HEK293T (cell line): ENCODE measurements at places on chromosomes 3 and 15.
A peak's percentile ranks its signal among the peaks of the same experiment; 100 is the strongest.

DNA sequence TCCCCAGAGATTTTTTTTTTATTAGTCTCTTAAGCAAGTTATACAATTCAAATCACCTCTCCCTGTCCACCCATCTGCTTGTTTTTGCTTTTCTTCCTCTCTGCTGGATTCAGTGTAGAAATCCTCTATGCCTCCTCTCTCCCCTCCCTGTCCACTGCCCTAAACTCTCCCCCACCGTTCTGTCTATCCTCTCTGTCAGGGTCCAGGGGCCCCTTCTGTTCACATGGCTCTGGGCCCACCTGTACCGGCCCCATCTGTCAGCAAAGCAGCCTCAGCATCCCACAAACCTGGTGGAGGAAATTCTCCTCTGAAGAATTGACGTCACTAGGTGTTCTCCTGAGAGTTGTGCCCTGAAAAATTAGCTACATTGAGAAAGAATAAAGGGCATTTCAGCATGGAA is 137.6 kb upstream of the CMC1 start:
- no peak for DNase-seq

DNA sequence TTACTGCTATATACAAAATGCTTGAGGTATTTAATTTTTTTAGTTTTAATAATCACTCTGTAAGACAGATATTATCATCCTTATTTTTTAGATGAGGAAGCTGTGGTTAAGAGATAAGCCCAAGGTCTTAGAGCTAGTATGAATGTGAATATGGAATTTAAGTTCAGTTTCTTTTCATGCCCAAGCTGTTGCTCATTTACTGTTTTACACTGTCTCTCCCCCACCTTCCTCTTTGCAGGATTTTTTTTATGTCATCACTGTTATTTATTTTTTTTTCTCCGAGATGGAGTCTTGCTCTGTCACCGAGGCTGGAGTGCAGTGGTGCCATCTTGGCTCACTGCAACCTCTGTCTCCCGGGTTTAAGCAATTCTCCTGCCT is 22.5 kb downstream of the MAP2K5 start:
- no peak for DNase-seq

DNA sequence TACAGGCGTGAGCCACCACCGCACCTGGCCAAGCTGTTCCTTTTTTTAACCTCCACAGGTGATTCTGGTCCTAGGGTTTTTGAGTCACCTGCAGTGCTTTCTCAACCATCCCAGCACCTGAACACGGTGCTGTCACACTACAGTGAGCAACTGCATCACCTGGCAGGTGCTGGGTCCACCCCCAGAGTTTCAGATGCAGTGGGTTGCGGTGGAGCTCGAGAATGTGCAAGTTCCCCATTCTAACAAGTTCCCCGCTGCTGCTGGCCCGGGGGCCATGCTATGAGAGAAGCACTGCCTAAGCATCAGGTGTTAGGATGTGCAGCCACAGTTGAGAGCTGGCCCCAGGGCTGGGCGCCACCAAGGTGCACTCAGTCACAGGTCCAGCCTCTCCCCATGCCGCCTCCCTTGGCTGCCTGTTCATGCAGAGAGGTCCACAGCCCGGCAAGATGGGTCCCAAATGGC is 18.0 kb downstream of the ISG20 start:
- DNase-seq = no peak

- DNase-seq = no peak
Measured at GRCh38 chr3:190318666-190319065, 3.6 kb downstream of the CLDN1 start.

- no peak for DNase-seq
Measured at GRCh38 chr3:73680391-73681095, 55.8 kb upstream of the PDZRN3 start.

DNA sequence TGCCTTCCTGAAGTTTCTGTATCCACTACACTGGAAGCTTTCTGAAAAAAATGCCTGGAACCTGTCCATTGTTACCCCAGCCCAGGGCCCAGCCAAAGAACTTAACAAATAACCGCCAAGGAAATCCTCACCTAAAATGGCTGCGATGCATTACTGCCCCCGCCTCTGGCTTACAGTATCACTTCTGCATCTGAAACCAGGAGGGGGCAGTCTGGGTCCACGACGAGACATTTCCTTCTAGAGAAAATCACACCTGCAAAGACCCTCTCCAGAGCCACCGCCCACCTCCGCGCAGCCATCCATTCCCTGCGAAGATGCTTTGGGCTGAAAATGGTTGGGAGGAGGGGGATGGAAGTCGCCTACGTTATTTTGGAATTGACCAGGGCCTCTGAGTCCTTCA is 22.4 kb upstream of the CELF6 start:
- DNase-seq = peak; percentile 31

- DNase-seq = no peak
Measured at GRCh38 chr3:101638261-101638745, 38.6 kb downstream of the ZBTB11 start.

DNA sequence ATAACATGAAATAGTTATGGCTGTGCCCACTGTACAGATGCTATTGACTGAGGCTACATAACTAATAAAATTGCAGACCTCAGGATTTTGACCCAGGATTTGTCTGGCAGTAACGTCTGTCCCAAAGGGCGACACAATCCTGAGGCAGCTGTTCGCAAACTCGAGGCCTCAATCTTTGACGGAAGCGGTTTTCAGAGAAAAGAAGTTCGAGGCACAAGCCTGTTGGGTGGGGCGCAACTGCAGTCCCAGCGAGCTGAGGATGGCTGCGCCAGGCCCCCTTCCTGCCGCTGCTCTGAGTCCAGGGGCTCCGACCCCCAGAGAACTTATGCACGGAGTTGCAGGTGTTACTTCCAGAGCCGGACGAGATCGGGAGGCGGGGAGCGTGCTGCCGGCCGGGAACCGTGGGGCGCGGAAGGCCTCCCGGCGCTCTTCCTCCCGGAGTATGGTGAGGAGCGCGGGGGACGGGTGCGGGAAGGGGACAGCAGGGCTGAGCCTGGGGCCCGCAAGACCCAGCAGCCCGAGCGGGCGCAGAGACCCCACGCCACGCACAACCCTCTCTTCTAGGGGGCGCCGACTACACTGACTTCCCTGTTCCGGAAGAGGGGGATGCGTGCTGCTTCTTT is at the start of gene PARP15:
TSS of gene PARP15 (plus strand) at position 242 of the 623 bp plus-strand sequence. CDS start at position 260, 18 bp downstream.
- no peak for DNase-seq

- DNase-seq = no peak
Measured at GRCh38 chr15:88178631-88179030, 77.9 kb downstream of the NTRK3 start.

GRCh38 chr3:131723343-131723742 is 220.6 kb upstream of the MRPL3 start:
- DNase-seq = no peak

DNA sequence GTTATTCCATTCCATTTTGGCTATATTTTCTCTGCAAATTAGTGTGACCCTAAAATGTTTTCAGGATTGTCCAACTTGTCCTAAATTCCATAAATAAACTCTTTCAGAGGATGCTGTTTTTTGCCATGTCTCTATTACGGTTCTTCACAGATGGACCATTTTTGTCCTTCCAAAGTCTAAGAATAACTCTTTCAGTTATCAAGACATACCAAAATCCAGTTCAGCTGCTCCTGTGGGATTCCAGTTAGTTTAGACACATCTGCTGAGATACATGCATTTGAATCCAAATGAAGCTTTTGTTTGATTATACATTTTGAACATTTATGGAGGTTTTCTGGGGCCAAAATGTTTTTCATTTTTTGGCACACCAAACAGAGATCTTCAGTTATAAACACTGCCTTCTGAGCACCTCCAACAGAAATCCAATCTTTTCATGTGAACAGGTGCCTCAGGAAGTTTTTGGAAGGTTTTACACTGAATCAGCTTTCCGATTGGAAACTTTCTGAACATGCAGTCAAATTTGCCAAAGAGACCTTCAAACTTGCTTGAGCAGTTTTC is 80.7 kb downstream of the TIGIT start:
- DNase-seq = no peak

- DNase-seq = no peak
Measured at GRCh38 chr3:17979911-17980310, 237.5 kb upstream of the TBC1D5 start.

GRCh38 chr15:68552344-68552743 is 26.4 kb upstream of the CORO2B start:
- DNase-seq = no peak

DNA sequence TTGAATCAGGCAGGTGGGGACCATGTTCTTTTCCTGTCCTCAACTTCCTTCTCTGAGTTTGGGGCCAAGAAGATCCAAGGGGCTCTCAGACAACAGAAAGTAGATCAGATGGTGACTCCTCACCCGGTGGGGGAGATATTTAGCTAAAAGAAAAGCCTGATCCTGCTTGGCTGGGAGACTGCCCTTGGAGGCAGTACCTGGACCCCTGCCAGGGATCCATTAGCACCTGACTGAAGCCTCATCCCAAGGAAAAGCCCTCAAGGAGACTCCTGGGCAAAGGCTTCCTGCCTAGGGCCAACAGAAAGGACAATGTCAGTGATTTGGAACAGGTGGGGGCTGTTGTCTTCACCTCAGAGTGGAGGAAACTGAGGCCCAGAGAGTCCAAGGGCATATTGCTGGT is 33.5 kb upstream of the HHATL start:
- DNase-seq = no peak

DNA sequence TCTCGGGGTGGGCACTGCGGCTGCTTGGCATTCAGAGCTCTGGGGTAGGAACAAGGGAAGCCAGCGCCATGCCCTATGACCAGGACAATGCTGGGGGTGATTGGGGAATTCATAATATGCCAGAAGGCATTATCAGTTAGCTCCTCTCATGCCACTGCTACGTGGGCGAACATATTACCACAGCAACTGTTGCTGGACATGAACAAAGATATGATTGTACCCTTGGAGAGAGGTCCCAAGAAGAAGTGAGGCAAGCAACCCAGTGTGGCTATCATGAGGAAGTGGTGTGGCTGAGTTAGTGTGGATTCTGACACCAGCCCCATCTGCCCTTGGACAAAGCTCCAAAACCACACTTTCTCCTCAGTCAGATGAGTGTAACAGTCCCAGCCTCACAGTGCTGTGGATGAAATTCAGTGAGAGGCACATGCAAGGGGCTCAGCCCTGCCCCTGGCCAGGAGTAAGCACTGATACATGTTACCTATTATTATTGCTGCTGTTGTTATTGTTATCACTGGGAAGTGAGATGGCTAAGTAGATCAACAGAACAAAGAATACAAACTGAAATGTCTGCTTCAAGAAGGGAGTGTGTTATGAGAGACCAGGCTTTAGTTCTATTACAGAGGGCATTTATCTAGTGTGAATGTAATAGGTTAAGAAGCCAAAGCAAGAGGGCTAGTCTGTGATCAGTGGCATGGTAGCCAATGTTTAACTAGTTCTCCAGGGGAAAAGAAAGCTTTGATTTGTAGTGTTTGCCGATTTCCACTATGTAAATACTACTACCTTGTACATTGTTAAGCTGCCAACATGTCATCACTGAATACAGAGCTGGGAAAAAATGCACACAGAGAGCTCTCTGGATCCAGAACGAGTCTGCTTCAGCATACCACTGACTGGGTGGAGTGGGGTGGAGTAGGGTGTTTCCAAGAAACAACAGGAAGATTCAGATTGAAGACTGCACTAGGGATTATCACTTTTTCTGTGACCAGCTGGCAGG is 222.3 kb upstream of the EIF1B start:
- no peak for DNase-seq

GRCh38 chr3:55242921-55243320 is 244.2 kb downstream of the WNT5A start:
- no peak for DNase-seq
